ENCODE measurements at places on chromosomes 4 and X.

DNA sequence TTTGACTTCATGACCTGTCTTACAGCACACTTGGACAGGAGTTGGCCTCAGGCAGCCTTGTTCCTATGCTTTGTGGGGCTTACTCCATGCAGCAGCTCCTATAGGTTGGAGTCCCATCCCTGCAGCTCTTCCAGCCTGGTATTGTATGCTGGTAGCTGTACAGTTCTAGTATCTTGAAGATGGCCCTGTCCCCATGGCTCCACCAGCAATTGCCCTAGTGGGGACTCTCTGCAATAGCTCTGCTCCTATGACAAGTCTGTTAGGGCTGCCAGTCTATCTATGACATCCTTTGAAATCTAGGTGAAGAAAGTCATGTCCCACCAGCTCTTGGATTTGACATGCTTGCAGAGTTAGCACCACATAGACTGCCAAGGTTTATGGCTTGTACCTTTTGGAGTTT, 252.6 kb downstream of the ANTXR2 start:
- DNase-seq, result no peak

- DNase-seq, result peak; percentile 48
Observed at GRCh38 chrX:3815896-3816664, 102.6 kb upstream of the PRKX start.

- DNase-seq, result no peak
Observed at GRCh38 chr4:166014411-166014810, 141.4 kb downstream of the TLL1 start.

GRCh38 chrX:72306085-72306801, 529 bp upstream of the CITED1 start:
- no peak for DNase-seq

DNA sequence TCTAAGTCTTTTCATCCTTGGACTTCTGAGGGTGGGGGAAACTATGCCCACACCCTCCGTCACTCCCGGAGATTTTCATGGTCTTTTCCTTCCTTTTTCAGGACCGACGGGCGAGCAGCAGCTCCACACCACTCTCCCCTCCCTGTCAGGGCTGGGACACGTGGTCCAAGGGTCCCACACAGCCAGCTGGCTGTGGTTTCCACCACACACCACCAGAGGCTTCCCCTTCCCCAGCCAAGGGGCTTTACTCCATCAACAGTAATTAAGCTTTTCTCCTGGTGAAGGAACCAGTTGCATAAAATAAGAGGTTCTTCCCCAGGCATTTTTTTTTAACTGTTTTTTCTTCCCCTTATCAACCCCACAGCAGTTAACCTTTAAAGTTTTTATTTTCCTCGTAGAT, 453.9 kb downstream of the GPAT3 start:
- no peak for DNase-seq

GRCh38 chrX:94752434-94753169, 1078.6 kb downstream of the FAM133A start:
- no peak for DNase-seq

- DNase-seq, result no peak
Observed at GRCh38 chr4:40763228-40763716, 13.5 kb downstream of the NSUN7 start.

DNA sequence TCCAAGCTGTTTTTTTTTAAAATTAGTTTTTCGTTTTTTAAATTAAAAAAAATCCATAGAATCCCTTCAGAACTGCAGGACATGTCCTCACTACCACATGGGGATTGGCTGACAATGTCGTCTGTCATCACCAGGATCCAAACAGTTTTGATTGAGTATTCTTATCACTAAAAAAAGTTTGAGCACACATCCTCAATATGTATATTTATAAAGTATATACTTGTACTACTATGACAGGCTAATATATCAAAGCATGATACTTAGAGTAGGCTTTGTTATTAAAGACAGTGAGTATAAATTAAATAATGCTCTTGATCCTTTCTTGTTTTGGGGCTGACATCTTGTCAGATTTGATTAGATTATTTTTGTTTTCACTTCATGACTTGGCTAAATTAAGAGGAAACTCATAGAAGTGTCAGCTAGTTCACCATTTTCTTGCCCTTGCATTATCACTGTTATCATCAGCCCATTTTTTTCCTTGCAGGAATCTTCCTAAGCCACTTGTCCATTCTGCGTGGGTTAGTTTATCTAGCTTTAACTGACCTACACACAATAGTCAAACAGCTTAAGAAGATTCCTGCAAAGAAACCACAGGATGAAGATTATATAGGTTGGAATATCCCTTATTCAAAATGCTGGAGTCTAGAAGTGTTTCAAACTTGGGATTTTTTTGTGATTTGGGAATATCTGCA, 92.8 kb downstream of the AMMECR1 start:
- no peak for DNase-seq

GRCh38 chr4:82097504-82097903, 276.3 kb downstream of the HNRNPD start:
- DNase-seq, result no peak

DNA sequence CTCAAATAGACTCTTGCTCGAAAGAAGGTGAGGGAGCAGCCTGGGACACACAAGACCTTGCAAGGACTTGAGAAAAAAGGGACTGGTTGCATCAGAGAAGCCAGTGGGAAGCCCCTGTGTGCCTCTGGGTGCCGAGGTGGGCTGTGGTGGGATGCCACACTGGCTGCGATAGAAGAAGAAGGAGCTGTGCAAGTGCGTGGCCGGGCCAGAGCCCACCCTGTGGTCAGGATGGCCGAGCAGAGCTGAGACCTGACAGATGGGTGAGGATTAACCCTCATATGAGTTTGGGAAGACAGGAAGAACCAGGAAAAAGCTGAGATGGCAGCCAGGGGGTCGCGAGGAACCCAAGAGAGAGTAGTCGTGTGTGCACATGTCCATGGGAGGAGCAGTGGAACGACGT, 44.6 kb upstream of the HGFAC start:
- DNase-seq, result no peak

DNA sequence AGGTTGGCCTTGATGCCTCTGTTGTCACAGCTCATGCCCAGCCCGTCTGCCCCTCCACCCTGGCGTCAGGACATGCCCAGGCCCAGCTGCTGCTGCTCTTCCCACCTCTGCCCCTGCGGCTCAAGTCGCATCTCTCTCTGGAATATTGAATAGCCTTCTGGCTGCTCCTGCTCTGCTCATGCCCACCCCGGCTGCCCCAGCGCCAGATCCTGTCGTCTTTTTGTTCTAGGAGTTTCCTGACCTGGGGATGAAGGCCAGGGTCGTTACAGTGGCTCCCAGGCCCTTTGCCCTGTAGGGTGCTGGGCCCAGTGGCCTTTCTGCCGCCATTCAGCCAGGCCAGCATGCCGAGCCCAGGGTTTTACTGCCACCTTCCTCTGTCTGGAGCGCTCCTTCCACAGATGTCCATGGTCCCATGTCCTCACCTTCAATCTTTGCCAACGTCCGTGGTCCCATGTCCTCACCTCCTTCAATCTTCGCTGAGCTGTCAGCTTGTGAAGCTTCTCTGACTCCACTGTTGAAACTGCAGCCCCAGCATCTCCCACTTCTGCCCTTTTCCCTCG, 9.7 kb downstream of the MAEA start:
- DNase-seq, result no peak

DNA sequence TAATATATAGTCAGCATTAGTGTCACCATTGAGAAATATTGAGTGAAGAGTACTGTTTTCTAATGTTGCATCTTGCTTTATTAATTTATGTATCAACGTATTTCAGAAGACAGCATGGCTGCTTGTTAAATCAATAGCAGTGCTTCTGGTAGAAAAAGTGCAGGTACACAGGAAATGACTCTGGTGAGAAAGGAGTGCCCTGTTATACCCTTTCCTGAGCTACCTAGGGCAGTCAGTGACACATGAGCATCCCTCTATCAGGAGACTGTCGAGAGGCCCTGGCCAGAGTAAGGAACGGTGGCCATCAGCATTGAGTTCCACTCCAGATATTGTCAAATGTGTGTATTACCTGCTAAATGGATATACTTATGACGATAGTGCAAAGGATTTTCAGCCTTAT, 42.1 kb downstream of the SCML1 start:
- no peak for DNase-seq

- DNase-seq, result no peak
Observed at GRCh38 chr4:7227008-7227407, 34.7 kb downstream of the SORCS2 start.

DNA sequence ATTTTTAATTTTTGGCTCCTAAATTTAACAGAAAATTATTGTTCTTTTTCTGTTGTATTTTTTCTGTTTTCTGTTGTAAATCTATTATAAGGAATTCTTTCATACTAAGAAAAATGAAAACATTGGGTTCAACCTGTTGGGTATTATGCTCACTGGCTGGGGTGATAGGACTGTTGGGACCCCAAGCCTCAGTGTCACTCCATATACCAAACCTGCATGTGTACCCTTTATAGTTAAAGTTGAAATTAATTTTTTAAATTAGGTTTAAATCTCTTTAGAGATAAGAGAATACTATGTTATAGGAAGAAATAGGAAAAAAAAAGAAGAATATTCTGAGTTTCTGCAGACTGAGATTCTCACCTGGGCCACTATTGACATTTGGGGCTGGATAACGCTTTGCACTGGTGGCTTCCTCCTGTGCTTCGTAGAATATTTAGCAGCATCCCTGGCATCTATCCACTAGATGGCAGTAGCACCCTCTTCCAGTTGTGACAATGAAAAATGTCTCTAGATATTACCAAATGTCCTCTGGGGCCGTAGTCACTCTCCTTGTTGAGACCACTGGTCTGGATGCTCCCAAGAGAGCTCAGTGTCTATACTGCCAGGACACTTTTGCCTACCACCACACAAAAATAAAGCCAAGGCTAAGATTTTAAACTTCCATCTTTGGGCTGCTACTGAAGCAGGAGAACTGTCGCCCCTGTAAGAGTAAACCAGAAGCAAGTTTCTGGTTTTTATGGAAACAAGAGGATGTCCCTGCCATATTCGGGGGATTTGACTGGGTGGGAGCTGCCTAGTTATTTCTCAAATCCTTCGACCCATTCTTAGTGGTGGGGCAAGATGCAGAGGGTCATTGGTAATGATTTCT, 22.4 kb upstream of the CLTRN start:
- peak; percentile 44 for DNase-seq

DNA sequence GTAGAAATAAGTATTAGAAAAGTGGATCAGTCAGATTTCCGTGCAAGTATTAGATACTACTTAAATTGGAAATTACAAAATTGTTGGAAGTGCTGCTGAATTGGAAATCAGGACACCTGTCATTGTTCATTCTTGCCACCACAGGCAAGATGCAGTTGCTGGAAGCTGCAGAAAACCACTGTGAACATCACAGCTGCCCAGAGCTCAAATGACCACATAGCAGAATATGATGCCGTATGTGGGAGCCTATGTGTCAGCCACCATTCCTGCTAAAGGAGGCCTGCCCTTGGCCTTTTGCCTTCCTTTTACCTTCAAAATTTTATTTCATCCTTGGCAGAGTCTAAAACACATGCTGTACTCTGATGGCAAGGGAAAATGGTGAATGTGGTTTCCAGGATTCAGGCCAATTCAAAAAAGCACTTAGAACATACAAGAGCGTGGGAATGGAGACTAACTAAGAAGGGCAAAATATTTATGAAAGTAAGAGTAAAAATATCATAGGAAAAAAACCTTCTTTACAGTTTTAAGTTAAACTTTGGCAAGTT, 1005.5 kb upstream of the GRID2 start:
- no peak for DNase-seq

DNA sequence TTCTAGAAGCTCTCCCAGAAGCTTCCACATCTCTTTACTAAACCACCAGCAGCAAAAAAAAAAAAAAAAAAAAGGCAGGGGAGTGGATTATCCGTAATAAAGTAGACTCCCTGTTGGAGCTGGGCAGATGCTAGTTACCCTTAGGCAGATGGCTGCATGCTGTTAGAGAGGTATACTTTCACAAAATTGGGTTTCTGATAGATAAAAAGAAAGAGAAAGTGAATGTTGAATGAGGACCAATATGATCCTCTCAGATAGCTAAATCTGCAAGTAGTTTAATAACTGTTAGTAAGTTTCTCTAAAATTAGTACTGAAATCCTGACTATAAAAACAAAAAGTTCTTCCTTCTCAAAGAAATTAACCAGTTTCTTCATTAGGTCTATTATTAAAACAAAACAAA, 195.4 kb downstream of the ANAPC10 start:
- no peak for DNase-seq

DNA sequence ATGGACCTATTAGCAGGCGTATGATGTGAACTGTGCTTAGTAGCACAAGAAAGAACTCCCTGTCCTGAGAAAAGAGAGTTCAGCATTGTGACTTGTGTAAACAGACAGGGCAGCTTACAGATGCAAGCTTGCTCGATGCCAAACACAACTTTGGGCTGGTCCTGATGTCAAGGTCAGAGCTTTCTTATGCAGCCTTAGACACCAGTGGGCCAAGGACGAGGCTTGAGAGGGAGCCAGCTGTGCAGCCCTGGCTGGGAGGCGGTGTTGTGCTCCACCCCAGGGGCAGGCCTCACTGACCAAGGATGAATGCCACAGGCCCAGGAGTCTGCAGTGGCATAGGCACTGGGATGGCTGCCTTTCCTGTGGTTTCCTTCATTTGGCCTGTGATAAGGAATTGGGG, 35.4 kb downstream of the JADE1 start:
- DNase-seq, result no peak

- peak; percentile 11 for DNase-seq
Observed at GRCh38 chrX:21838937-21839333, 482 bp upstream of the MBTPS2 start.

- no peak for DNase-seq
Observed at GRCh38 chr4:94139931-94140612, 67.6 kb upstream of the SMARCAD1 start.

DNA sequence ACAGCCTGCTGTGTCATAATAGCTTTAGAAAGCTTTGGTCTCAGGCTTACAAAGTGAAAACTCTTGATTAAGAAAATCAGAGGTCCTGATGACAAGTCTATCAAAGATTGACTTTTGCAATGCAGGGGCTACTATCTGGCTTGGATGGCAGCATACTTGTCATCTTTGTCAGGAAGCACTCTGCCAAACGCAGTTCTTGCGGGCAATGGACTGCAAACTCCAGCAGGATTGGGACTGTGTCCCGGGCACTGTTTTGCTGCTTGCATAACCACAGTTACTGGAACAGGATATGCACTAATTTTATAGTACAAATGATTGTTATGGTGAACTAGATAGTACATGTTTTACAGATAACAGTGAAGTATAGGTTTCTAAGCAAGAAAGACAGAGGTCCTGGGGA, 185.6 kb downstream of the IQCM start:
- no peak for DNase-seq

- DNase-seq, result no peak
Observed at GRCh38 chrX:144335402-144335801, 451.5 kb downstream of the UBE2NL start.

GRCh38 chr4:7775396-7775795, 164.3 kb downstream of the AFAP1 start:
- no peak for DNase-seq

DNA sequence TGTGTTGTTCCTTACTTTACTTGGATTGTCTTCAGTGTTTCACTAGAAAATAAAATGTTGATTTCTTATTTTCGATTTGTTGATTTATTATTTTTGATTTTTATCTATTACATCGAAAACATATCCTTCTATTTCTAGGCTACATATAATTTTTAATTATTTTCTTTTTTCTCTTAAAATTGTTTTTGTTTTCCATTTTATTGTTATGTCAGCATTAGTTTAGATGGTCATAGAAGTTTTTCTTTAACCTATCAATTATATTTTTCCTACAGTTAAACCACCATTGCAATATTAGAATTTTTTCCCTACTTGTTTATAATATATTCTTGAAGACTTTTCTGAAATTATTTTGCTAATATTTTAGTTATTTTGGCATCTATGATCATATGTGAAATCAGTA, 1685.1 kb downstream of the RPA4 start:
- DNase-seq, result no peak
